ENCODE measurements at places on chromosomes 6 and 20.

DNA sequence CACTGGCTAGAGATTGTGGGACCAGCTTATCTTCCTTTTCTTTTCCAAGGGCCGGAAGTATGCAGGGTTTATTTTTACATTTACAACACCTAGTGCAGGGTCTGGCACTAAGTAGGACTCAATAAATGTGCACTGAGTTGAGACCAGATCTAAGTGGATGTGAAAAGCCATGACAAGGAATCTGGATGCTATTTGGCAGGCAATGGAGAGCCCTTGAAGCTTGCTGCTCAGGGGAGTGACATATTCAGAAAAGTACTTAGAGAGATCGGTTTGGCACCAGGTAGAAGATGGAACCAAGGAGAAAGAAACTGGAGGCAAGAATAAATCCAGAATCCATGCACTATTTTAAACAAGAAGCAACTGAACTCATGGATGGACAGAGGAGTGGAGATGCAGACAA is 815.8 kb downstream of the MAFB start:
- no peak for DNase-seq

DNA sequence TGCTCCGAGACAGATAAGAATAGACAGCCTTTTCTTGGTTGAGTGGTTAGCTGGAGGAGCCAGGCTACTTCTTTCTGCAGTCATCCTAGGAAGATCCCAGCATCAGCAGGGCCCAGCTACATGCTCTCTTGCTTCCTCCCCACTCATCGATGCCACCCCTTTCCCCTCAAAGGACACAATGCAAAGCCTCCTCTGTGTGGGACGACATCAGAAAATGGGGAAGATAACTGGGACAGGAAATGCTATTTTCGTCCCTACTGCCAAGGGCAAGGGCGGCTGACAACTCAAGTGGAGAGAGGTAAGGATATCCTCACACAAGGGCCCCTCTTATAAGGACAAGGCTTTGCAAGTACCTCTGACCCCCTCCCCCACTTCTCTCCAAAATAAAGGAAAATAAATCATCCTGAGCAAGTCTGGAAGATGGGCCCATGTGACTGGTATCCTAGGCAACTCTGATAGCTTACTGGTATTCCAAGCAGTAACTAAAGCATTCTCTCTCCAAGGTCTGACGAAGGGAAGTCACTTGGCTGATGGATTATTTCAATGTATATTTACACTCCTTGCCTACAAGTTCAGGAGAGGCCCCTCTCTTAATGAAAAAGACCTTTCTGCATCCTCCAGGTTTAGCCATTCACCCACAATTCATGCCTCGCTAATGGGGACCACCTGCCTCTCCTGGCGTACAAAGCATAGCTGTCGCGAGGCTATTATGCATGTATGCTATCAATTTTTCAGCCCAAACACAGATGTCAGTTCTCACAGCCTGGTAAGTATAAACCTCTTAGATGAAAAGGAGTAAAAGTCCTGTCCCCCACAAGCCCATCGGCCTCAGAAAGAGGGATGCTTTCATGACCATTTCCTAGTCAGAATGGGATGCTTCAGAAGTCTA is 11.3 kb downstream of the ELMO2 start:
- DNase-seq = no peak

DNA sequence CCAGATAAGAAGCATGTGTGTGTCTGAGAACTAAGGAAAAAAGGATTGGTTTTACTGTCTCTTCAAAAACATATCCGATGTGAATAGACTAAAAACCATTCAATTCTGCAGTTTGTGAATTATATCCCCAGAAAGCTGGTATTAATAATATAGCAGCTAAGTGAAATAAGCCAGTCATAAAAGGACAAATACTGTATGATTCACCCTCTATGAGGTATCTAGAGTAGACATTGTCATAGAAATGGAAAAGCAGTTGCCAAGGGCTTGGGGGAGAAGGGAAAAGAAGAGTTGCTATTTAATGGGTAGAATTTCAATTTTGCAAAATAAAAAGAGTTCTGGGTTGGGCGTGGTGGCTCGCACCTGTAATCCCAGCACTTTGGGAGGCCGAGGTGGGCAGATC is 137.5 kb downstream of the ATXN1 start:
- no peak for DNase-seq

GRCh38 chr6:37566111-37566949 is 66.6 kb upstream of the CCDC167 start:
- no peak for DNase-seq

DNA sequence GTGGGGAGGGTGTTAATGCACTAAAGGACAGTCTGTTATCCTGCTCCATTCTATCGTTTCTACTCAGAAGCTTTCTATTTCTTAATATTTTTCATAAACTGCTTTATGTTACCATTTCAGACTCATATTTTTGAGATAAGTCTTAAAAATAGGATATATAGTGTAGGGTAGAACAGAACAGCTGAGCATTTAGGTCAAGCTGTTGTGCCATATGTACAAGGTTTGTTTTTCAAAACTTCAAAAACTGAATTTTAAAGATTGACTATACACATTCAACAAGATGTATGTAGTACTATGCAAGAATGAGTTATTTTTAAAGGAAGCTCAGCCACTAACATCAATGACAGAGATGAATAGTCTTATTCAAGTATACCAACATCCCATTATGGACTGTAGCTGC is 437.1 kb downstream of the PHF3 start:
- no peak for DNase-seq

DNA sequence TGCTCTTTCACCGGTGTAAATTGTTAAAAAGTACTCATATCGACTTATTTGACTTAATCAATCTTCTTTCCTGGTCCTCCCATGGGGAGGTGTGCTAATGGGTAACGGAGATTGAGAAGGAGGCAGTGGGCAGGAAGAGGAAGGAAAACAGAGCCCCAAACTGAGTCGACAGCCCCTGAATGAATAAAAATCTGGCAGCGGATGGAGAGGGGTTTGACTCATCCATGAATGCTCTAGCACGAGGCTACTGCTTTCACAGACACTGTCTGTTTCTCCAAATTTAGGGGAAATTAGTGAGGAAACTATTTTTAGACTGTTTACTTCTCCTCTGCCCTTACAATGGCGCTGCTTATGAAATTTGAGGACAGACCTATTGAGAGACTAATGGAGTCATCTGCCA is 142.2 kb upstream of the ATXN1 start:
- no peak for DNase-seq

DNA sequence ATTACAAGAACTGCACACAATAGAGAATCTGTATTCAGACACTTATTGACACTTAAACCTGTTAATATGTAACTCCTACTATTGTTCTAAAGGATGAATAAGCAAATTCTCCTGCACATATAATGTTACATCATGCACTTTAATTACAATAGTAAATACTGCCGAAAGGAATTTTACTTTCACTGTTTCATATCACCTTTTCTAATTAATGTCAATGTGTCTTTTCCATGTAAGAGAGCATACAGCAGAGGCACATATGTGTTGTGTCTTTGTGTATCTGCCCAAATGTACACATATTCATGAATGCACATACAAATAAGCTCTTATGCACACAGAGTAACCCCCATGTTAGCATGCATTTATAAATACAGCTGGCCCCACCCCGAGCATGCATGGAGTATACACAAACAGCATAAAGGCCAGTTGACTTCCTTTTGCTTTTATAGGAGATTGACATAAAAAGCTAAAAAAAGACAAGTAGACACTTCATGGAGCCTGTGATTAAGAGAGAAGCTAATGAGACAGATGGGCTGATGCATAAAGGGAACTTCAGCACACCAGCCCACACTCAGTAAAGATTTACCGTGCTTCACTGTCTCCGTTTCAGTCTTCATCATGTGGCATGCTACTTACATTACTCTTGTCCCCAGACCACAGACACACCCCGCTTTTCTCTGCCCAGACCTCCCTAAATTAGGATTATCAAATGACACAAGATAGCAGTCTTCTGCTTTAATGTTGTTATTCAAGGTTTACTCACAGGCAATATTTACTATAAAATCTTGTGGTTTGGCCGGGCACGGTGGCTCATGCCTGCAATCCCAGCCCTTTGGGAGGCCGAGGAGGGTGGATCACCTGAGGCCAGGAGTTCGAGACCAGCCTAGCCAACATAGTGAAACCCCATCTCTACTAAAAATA is 184.6 kb downstream of the ATXN1 start:
- no peak for DNase-seq

DNA sequence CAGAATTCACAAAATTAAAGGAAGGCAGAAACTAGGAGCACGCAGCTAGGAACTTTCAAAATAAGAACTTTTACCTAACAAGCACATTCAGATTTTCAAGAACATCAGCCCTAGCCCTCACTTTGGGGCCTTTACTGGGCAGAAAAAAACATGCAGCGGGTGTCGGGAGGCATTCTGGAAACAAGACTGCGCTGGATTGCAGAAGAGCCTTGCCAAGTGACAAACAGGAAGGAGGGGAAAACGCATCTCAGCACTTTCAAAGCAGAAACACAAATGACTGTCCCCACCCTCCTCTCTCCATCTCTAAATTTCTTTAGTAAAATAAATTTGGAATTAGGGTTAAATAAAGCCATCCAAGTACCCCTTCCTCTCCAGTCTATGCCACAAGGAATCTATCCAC is 74.6 kb upstream of the RREB1 start:
- no peak for DNase-seq

DNA sequence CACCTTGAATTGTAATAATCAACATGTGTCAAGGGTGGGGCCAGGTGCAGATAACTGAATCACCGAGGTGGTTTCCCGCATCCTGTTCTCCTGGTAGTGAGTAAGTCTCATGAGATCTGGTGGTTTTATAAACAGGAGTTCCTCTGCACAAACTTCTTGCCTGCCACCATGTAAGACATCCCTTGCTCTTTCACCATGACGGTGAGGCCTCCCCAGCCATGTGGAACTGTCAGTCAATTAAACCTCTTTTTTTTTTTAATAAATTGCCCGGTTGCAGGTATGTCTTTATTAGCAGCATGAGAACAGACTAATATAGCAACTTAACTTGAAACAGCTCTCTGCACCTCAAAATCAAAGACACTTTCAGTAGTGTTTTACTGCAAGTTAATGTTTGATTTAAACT is 121.6 kb downstream of the OGFRL1 start:
- DNase-seq = no peak

- DNase-seq = no peak
These were observed 772.7 kb downstream of the MAFB start for GRCh38 chr20:39916236-39916765.

DNA sequence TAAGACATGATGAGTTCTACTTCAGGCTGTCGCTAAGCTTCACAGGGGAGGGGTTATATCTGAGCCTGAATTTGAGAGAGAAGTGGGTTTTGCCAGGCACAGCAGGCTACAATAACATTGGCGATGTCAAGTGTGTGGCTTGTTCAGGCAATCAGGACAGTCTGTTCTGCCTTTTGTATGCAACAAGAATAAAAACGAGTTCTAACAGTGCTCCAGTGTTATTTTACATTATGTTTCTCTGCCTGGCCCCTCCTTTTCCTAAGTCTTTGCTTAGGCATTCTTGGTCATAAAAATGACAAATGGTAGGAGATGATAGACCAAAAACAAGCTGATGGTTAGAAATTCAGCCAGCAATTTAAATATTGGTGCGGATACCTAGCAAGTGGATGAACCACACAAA is 26.8 kb downstream of the PAQR8 start:
- DNase-seq = no peak

- no peak for DNase-seq
These were observed 6.4 kb upstream of the BHLHE23 start for GRCh38 chr20:63013207-63013606.

DNA sequence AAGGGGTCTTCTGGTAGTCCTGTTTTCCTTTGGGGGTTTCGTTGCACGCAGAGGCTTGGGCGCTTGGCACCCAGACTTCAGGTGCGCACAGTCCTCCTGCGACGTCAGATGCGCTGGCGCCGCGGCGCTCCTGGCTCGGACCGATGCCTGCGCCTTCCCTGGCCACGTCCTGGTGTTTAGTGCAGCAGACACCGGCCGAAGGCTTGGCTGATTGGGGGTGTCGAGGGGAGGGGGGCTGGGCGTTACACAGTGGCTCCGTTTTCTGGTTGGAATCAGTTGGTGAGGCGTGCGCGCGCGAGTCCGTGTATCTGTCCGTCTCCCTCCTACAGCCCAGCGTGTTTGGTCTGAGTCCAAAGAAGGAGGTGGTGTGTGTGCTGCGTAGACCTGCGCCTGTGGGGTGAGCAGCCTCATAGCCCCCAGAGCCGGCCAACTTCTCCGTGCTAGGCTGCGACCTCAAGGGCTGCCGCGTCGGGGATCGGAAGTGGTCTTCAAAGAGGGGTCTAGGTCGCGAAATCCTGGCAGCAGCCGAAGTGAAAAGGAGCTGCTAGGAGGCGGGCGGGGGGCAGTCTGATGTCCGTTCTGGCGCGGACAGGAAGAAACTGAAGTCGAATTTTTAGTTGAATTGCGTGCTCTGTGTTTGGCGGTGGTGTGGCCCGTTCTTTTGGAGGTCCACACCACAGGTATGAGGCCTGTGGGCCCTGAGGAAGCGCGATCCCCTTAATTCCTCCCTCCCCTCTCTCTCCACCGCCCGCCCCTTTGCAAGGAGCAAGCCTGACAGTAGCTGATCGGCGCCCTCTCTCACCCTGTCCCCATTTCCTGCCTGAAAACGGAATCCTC is 1.5 kb downstream of the SYNDIG1 start:
- DNase-seq = no peak

DNA sequence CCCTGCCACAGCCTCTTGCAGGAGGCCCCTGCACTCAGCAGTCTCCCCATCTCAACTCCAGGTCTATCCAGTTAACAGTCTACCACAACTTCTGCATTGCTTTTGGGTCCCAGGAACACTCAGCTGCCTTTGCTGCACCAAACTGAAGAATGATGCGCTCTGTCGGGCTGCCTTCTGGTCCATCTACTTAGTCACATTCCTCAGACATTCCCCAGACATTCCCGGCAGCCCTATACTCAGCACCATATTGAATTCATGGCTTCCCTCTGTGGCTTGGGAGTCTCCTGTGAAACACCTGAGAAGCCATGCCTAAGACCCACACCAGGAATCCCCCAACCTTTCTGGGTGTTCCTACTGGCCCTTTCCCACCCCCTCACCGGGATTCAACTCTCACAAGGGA is 99.6 kb upstream of the COL21A1 start:
- no peak for DNase-seq

GRCh38 chr6:8069151-8069550 is 5.0 kb upstream of the BLOC1S5 start:
- DNase-seq = no peak

DNA sequence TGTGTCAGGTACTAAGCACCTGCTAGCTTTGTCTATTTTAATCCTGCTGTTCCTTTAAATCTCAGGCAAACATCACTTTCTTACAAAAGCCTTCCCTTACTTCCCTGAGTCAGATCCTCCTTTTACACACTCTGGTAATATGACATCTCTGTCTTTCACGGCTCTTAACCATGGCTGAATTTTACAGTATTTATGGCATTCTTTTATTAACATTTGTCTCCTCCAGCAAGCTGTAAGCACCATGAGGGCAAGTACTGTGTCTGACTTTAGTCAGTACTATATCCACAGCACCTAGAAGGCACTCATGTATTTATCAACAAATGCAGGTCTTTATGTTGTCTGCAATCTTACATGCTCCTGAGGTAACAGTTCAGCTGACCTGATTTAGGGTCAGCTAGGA is 33.7 kb upstream of the HBS1L start:
- DNase-seq = no peak

GRCh38 chr6:43903739-43904290 is 133.8 kb downstream of the VEGFA start:
- no peak for DNase-seq

All from cortex of kidney (tissue), 1 donor.